Ascending aorta (tissue), 2 donors: ENCODE measurements at places on chromosomes 7 and 10.

GRCh38 chr10:133264461-133264860, 12.2 kb downstream of the ADAM8 start:
- no peak for DNase-seq

GRCh38 chr7:134995239-134996096, 9.2 kb downstream of the AGBL3 start:
- DNase-seq = no peak

DNA sequence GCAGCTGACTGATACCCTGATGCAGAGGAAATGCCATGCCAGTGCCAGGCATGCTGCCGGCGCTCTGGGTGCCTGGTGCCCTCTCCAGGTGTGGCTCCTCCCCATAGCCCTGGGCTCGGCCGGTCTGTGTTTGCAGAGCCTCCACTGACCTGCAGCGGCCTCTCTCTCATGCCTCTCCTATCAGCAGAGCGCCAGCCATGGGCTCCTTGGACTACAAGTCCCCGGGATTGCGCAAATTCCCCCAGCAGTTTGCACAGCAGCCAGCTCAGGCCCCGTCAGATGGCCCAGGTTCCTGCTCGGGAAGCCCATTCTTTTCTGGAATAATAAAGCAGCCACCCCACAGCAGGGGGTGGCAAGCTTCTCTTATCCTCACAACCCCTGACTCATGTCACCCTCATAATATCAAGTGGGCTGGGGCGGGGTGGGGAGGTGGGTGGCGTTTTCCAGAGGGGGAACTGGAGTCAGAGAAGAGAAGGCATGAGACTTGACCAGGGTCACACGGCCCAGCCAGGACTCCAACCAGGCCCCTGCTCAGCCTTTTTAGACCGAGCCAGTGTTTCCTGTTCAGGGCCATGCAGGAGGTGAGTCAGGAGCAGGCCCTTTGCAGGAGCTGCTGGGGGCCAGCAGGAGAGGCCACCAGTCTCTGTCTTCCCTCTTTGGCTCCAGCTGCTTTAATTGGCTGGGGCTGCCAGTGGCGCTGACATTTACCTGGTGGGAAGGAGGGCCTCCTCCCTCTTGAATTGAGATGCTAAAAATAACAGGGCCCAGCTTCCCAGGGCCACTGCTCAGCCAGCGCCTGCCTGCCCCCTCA, 58.6 kb downstream of the ZMIZ1 start:
- peak; percentile 78 for DNase-seq

DNA sequence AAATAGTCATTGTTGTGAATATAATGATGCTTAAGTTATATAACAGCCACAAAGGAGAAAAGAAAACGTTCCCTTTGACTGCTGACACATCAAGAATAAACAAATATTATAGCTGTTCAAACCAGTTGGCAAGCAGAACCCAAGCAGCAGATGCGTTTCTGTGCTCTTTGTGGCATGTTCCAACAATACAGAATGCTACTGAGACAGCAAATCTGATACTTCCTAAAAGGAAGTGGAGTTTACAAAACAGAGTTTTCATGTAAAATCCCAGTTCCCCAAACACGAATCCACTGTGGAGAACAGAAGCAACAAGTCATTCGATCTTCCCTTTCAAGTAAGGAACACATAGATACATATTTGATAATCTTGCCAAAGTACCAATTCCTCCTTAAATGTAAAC, 170.9 kb upstream of the ASAH2 start:
- no peak for DNase-seq

- no peak for DNase-seq
Measured at GRCh38 chr10:114489521-114490310, 85.4 kb upstream of the AFAP1L2 start.

- DNase-seq = no peak
Measured at GRCh38 chr10:86223256-86223655, 143.3 kb downstream of the GRID1 start.

DNA sequence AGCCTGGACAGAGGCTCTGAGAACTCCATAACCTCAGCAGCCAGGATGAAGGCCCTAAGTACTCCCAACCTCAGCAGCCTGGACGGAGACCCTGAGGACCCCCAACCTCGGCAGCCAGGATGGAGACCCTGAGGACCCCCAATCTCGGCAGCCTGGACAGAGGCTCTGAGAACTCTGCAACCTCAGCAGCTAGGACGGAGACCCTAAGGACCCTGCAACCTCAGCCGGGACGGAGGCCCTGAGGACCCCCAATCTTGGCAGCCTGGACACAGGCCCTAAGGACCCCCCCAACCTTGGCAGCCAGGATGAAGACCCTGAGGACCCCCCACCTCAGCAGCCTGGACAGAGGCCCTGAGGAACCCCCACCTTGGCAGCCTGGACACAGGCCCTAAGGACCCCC, 16.5 kb downstream of the RRP12 start:
- DNase-seq = no peak

DNA sequence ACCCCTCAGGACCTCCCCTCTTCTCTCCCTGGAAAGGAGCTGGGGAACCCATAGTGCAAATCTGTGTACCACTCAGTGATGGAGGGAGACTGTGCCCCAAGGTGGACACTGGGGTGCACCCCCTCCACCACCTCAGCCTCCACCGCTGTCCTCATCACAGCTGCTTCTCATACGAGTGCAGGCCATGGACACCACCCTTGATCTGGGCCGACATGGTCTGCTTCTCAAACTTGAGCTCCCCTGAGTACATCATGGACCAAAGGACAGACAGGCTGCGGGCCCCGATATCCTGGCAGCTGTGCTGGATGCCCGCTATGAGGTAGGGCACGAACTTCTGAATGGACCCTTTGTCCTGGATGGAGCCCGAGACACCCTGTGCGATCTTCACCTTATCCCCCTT, 142.6 kb upstream of the KCNMA1 start:
- DNase-seq = no peak

- DNase-seq = peak; percentile 66
Measured at GRCh38 chr7:105677817-105678573, 96.7 kb upstream of the EFCAB10 start.

- no peak for DNase-seq
Measured at GRCh38 chr10:52566471-52567246, 205.9 kb downstream of the MBL2 start.

- DNase-seq = no peak
Measured at GRCh38 chr10:24708081-24708480, 15.6 kb downstream of the ARHGAP21 start.

GRCh38 chr7:44757311-44757710, 8.7 kb downstream of the ZMIZ2 start:
- no peak for DNase-seq

DNA sequence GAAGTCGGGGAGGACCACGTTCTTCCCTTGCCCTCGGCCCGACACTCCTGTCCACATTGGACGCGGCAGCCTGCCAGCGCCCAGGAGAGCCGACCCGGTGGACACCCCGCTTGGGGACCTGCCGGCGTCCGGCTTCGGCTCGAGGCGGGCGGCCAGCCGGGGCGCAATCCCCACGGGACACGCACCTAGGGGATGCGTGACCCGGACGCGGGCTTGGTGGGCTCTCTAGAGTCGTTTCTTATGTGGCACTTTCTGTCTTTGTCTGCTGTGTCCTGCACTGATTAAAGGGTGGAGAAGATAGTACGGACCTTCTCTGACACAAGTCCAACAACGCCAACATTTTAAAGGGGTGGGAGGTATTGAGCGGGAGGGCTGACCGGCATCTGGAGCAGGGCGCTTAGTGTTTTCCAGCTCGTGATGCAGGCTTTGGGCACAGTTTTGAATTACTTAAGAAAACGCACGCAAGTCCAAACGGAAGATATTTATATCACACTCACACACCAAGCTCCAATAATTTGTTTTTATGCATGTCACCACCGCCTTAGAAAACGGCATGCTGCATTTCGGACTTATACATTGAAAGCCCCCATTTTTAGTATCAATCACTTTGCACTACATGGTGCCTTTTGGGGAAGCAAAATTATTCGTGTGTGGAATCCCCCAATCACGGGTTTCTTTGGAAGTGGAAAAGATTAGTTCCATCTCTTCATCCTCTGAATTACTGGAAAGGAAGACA, 3.9 kb upstream of the SPAG6 start:
- no peak for DNase-seq

DNA sequence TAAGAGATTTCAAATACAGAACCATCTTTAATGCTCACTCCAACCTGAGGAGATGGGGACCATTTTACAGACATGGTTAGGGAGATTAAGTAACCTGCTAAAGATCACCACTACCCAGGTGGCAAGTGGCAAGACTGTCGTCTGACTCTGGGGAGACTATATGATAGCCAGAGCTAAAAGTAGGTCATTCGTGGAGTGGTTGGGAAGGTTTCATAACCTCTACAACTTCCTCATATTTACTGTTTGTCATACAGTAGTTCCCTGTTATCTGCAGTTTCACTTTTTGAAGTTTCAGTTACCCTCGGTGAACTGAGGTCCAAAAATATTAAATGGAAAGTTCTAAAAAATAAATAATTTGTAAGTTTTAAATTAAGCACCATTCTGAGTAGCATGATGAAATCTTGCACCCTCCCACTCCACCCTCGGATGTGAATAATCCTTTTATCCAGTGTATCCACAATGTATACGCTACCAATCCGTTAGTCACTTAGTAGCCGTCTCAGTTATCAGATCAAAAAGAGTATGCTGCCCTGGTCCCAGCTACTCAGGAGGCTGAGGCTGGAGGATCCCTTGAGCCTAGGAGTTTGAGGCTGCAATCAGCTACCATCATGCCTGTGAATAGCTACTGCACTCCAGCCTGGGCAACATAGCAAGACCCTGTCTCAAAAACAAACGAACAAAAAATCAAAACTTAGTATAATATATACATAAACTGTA, 14.9 kb upstream of the LGI1 start:
- no peak for DNase-seq

DNA sequence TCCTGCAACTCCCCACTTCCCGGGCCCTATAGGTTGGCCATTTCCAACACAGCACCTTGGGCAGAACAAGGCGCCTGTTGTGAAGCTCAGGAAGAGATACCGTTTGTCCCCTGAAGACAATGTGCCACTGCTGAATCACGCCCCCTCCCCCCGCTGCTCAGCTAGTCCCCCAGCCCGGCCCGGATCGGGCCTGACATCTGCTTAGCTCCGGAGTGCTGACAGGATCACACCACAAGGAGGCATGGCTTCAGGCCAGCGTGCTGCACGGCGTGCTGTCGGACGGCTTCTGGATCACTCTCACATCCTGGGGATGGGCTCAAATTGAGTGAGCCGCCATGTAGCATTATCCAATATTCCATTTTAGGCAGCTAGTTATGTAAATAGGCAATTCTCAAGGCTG, 62.1 kb upstream of the EFCAB10 start:
- no peak for DNase-seq

- no peak for DNase-seq
Measured at GRCh38 chr7:144510621-144511020, 107.1 kb upstream of the NOBOX start.

GRCh38 chr10:124560377-124561105, 98.9 kb downstream of the LHPP start:
- peak; percentile 45 for DNase-seq

GRCh38 chr10:131824371-131825149, 76.2 kb upstream of the PPP2R2D start:
- DNase-seq = no peak

DNA sequence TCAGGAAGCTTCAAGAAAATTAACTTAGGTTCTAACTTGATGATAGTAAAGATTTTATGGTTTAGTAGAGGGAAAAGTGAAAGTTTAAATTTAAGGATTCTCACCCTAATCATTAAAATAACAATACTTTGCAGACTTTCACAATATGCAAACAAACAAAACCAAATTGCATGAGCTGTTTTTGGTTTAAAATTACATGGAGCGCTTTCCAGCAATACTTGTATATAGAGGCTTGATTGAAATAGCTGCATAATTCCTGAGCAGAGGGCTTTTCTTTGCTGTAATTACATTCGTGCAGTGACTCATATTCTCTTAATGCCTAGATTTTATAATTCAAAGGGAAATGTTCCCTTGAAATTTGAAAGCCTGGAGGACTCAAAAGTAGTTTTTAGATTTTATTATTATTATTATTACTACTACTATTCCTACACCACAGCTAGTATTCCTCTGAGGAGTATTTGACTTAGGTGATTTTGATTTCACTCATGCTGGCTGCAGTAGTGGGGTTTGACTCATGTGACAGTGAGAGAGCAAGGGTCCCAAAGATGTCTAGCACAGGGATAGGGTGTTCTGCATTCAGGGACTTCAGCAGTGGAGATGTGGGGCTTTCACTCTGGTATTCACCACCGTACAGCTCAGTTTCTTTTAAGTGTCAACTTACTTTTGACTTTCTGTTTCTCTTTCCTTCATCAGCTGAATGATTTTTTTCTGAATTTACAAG, 138.1 kb downstream of the ADAM22 start:
- DNase-seq = no peak

DNA sequence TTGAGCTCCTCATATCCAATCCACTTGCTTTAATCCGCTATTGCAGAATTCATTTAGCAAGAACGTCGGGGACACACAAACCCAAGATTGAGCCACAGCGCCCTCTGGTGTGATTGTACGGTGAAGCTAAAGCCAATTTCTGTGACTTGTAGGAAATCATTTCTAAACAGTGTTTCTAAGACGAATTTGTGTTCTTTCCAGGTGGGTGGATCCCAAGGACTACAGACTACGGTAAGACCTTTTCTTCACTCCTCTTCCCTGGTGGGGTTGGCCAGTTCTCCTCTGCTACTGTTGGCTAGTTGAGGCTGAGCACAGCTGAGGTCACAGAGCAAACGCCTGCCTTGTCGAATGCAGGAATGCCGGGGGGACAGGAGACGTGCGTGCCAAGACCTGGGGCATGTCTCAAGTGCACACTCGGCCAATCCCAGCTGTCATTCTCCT, 5.2 kb downstream of the DMBT1 start:
- DNase-seq = peak; percentile 87
